ENCODE measurements at places on chromosomes 3 and 15.
A peak's percentile ranks its signal among the peaks of the same experiment; 100 is the strongest.

GRCh38 chr3:138078901-138079344, 36.5 kb downstream of the DZIP1L start:
- no peak for DNase-seq

DNA sequence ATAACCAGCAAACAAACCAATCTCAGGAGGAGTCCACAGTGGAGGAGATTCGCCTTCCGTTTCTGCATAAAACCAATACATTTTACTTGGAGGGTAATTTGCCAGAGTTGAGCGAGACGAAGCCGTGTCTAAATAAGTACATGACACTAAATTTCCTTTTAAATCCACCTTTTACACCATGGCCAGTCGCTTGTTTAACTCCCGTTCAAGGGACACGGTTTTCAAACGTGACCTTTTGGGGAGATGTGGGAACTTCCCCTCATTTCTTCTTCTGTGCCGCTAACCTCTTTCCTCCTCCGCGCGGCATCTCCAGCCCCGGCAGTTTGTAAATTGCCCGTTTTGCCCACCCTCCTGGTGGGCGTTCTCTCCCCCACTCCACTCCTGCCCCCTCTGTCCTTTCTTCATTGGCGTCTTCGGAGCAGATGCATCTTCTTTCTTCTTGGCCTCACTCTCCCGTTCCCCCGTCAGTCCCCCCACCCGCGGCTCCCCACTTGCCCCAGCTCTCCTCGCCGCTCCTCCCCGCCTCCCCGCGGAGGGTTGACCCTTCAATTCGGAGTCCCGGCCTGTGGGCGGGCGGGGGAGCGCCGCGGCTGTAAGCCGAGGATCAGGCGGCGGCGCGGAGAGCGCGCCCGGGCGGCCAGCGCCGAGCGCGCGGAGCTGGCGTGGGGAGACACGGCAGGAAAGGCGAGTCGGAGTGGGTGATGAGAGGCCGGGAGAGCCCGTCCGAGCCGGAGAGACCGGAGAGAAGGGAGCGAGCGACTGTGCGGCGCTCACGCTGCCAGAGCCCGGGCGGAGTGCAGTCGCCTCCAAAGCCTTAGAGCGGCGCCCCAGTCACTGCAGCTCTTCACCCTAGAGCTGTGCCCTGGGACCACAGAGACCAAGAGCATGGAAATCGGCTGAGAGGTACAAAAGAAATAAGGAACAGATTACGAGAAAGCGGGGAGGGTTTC, at the start of gene NLGN1:
NLGN1 (plus strand) TSS at position 584 of the 950 bp plus-strand sequence.
- DNase-seq: peak; percentile 49

GRCh38 chr3:178714925-178715832, 178.9 kb downstream of the KCNMB2 start:
- no peak for DNase-seq

DNA sequence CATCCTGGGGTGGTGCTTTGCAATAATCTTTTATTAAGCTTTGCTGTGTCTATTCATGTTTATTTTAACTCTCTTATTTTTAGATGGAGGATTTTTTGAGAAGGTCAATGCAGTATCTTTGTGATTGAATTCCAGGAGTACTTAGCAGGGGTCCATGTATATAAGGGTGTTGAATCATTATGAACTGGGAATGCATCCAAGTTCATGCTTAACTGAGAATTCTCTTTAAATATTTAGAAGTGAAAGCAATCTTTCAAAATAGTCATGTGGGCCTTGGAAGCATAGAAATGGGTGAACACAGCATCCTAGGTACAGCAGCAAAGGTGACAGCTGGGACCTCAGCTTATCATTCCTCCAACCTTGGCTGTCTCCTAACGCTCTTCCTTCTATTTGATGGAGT, 27.3 kb downstream of the SPTSSB start:
- no peak for DNase-seq
